ENCODE measurements at places on chromosomes 16 and 17. TPM values are rescaled to one million over a fixed set of nuclear protein-coding genes. Genes with fewer than 3 reads are reported as not detected.

The SP2 gene
- 0.46 TPM for total RNA-seq

The RAC3 gene
- 122 TPM for total RNA-seq

The PCGF2 gene
- 7.2 TPM for total RNA-seq

The KREMEN2 gene
- total RNA-seq: 0.46 TPM

The MMP28 gene
- 15.2 TPM for total RNA-seq

The TEKT1 gene
- total RNA-seq: 9.5 TPM

The PDILT gene
- total RNA-seq: not detected

The TEKT5 gene
- total RNA-seq: 1.2 TPM

The ACSM3 gene
- total RNA-seq: 2.1 TPM

The ZACN gene
- not detected for total RNA-seq

The TPSD1 gene
- total RNA-seq: not detected

The TNP2 gene
- total RNA-seq: not detected

The ARL2BP gene
- 76.1 TPM for total RNA-seq

The ADAP2 gene
- 6.5 TPM for total RNA-seq

The HSD11B2 gene
- total RNA-seq: 6.5 TPM

The PFN1 gene
- 78.0 TPM for total RNA-seq

The IL21R gene
- 0.69 TPM for total RNA-seq

The CCL4 gene
- 2.5 TPM for total RNA-seq

The GP1BA gene
- total RNA-seq: not detected

The SYNGR3 gene
- total RNA-seq: 112 TPM

The MAPK7 gene
- total RNA-seq: 14.1 TPM

The SLC5A2 gene
- 2.1 TPM for total RNA-seq

The SOX15 gene
- total RNA-seq: 1.4 TPM

The SLC38A8 gene
- total RNA-seq: 2.8 TPM

The CBFA2T3 gene
- 2.3 TPM for total RNA-seq

The DNAAF8 gene
- 2.1 TPM for total RNA-seq

The HBA1 gene
- total RNA-seq: 1,158 TPM

The TMC7 gene
- total RNA-seq: 5.1 TPM

The CCL8 gene
- not detected for total RNA-seq

The MYH8 gene
- total RNA-seq: under 0.01 TPM

The CCL7 gene
- total RNA-seq: not detected

The C16orf46 gene
- 10.1 TPM for total RNA-seq

The RANBP10 gene
- total RNA-seq: 6.9 TPM

The KCNH6 gene
- 0.69 TPM for total RNA-seq

The EXOC7 gene
- total RNA-seq: 105 TPM

The IFT20 gene
- 33.7 TPM for total RNA-seq

The DNAAF1 gene
- 6.5 TPM for total RNA-seq

The MPO gene
- 3.5 TPM for total RNA-seq

The PNMT gene
- 3.2 TPM for total RNA-seq

The PRAC1 gene
- not detected for total RNA-seq

The EME1 gene
- total RNA-seq: 1.4 TPM

The FAM83G gene
- 3.7 TPM for total RNA-seq

The SLC52A1 gene
- total RNA-seq: not detected

The CWC25 gene
- total RNA-seq: 10.6 TPM

Measured in diencephalon (tissue), 1 donor.